GM04504 (cell line): ENCODE measurements at places on chromosomes 1 and 21.

GRCh38 chr1:40344597-40344996 is 27.5 kb upstream of the COL9A2 start:
- DNase-seq = peak; percentile 29

GRCh38 chr1:2300004-2300771 is 72.1 kb downstream of the SKI start:
- no peak for DNase-seq

- no peak for DNase-seq
Measured at GRCh38 chr1:61496501-61496900, 228.4 kb downstream of the TM2D1 start.

DNA sequence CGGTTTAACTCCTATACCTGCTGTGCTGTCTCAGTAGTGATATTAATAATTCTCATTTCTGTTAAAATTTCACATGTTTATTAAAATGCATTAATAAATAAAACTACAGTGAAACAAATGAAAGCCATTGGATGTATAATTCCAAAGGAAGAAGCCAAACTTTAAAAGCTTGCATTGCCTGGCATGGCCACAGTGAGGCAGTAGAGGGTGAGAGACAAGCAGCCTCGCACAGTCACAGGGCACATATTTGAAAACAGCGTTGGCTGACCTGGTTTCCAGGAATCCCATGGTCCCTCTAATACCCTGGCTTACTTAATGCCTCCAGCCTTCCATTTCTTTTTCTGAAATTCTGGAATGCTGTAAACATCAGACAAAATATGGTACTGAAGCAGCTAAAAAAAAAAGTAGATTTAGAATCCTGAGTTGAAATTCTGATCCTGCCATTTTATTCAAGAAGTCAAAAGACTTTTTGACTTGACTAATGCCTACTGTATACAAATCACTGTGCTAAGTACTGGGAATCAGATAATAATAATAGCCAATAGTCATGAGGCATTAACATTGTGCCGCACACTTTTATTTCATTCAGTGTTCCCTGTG is 6.7 kb upstream of the RNASEL start:
- DNase-seq = no peak

DNA sequence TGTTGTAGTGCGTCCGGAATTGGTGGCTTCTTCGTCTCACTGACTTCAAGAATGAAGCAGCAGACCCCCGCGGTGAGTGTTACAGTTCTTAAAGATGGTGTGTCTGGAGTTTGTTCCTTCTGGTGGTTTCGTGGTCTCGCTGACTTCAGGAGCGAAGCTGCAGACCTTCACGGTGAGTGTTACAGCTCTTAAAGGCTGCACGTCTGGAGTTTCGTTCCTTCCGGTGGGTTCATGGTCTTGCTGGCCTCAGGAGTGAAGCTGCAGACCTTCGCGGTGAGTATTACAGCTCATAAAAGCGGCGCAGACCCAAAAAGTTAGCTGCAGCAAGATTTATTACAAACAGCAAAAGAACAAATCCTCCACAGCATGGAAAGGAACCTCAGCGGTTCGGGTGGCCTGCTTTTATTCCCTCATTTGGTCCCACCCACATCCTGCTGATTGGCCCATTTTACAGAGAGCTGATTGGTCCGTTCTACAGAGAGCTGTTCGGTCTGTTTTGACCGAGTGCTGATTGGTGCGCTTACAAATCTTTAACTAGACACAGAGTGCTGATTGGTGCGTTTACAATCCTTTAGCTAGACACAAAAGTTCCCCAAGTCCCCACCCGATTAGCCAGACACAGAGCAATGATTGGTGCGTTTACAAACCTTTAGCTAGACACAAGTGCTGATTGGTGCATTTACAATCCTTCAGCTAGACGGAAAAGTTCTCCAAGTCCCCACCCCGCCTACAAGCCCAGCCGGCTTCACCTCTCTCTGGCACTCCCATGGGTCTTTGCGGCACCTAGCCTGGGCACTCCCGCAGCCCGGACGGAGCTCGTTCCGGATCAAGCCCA is 49.6 kb upstream of the KRTAP19-8 start:
- DNase-seq = no peak

GRCh38 chr1:41461790-41462679 is 22.4 kb downstream of the EDN2 start:
- DNase-seq = no peak

DNA sequence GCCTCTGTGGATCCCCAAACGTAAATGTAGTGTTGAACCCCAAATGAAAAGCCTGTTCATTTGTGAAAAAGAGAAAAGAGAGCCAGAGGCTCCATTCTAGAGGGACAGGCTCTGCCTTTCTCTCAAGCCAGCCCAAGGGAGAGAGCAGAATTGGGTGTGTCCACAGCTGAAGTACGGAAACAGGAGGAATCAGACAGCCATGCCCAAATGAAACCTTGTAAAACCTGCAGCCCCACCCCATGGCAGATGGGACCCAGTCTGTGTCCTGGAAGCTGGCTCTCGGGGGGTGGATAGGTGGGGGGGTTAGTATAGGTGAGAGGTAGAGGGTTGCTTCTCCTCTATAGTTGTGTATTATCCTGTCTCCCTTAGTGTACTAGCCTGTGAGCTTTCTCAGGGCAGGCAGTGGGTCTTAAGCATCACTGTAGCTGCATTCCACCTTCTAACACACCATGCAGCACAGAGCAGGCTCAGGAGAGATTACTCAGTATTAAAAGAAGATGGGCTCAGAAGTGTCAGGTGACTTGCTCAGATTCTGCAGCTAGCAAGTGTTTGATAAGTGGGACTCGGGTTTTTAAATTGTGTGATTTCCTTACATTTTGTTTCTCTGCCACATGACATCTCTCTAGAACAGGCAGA is 67.4 kb upstream of the SIPA1L2 start:
- DNase-seq = no peak

DNA sequence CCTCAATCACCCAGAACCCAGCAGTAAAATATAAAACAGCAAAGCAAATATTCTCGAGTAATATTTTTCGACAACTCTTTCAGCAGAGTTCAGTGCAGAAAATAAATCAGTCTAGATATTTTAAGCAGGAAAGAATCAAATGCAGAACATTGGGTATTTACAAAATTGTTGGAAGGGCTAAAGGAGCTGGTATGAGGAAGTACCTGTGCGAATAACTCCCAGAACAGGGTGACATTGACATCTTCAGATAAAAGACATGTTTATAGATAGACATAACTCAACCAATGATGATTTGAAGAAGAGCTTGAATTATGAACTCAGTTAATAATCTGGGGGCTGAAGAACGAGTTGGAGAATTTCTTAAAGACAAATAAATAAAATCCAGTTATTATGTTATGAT is 6.4 kb downstream of the AXDND1 start:
- DNase-seq = no peak

- DNase-seq = no peak
Measured at GRCh38 chr1:100497796-100498195, 40.1 kb upstream of the GPR88 start.

GRCh38 chr1:93471911-93472310 is 24.0 kb downstream of the FNBP1L start:
- peak; percentile 37 for DNase-seq

- DNase-seq = no peak
Measured at GRCh38 chr1:22340873-22341272, 110.8 kb upstream of the ZBTB40 start.

DNA sequence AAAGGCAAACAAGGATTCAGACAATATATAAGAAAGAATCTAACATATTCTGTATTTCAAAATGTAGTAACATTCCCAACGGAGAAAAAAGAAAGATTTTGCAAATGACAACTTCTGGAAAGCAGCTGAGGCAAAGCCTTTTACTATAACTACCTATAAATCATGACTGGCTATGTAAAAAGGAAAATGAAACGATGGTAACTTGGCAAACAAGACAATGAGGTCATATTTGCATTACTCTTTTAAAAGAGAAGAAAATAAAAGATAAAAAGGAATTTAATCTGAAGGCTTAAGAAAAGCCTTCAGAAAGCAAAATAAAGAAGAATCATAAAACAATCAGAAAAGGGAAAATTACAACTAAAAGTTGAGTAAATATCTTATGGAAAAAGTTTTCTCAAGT is 25.1 kb upstream of the ASPM start:
- no peak for DNase-seq

DNA sequence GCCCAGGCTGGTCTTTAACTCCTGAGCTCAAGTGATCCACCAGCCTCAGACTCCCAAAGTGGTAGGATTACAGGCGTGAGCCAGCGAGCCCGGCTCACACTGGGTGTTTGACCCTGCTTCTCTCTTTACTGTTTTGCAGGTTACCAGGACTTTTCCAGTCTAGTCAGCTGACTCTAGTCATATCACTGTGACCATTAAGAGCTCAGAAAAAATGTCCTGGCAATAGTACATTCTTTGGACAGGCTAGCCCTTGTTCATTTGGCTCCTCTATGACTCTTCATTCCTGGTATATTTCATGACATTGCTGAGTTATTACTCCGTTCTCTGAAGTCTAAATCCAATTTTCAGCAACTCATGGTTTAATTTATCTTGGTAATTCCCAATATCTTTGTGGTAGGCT is 8.0 kb upstream of the CA6 start:
- DNase-seq = peak; percentile 3

DNA sequence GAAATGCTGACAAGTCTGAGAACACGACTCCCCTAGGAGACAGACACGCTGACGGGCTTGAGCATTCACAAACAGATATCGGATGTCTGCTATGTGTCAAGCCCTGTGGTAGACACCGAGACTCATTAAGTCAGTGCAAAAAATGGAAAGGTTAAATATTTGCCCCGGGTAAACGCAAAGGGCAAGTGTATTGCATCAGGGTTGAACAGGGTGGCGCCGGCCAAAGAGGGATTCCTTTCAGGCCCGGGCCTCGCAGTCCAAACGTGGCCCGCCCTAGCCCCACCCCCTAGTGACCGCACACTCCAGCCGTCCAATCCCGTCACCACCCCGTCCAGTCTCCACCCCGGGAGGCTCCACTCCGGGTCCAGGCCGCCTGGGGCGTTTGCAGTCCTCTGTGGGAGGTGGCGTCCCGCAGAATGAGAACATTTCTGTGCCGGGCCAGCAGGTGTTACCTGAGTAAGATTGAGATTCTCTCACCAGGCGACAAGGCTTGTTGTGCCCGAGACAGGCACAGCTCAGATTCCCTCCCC is 16.3 kb upstream of the TMEM9 start:
- peak; percentile 81 for DNase-seq

DNA sequence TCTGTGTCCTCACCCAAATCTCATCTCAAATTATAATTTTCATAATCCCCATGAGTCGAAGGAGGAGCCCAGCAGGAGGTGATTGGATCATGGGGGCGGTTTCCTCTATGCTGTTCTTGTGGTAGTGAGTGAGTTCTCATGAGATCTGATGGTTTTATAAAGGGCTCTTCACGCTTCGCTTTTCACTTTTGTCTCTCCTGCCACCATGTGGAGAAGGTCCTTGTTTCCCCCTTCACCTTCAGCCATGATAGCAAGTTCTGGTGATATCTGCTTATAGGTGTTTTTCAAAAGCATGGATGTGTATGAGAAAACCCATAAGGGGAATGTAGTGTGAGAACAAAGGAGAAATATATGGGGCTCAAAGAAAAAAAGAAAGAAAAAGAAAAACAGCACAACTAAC is 405.9 kb upstream of the RGS18 start:
- no peak for DNase-seq

DNA sequence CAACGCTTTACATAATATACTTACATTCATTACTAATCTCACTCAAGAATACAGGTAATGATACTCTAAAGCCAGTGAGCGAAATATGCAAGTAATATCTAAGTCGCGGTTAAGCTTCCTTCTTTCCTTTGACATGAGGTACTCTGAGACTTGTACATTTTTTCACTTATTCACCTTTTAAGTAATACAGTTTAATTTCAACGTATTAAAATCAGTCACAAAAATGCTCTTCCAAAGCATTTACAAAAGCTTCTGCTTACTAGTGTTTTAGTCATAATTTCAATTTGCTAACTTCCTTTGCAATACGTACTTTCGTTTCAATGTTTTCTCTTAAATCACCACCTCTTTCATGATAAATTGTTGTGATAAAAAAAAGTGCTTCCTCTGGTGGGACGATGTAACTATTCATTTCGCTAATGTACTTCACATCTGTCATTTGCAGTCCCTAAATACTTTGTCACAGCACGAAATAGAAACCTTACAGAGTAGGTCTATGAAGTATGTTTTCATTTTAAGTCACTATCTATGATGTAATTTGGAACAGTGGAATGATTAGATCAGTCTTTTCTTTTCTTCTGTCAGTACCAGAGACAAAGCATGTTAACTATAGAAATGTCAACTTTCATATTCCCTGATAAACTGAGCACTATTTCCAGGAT is 34.0 kb upstream of the ADGRL4 start:
- DNase-seq = no peak

DNA sequence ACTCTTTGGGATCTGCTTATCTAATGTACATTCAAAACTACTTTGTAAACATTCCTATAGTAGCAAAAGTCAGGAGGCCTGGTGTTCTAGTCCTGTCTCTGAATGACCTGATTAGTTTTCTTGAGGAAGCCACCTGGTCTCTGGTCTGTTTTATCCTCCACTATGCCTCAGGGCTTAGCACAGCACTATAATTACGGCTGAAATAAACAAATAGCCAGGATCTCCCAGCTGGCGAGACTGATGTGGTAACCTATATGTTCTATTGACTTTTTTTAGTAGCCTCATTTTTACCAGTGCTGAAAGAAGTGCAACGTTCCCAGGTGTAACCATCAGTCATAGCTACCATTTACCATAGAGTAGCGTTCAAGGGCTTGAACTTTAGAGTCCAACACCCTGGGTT is 24.2 kb upstream of the RPL11 start:
- no peak for DNase-seq

GRCh38 chr1:102550729-102551384 is 554.1 kb upstream of the OLFM3 start:
- DNase-seq = no peak

DNA sequence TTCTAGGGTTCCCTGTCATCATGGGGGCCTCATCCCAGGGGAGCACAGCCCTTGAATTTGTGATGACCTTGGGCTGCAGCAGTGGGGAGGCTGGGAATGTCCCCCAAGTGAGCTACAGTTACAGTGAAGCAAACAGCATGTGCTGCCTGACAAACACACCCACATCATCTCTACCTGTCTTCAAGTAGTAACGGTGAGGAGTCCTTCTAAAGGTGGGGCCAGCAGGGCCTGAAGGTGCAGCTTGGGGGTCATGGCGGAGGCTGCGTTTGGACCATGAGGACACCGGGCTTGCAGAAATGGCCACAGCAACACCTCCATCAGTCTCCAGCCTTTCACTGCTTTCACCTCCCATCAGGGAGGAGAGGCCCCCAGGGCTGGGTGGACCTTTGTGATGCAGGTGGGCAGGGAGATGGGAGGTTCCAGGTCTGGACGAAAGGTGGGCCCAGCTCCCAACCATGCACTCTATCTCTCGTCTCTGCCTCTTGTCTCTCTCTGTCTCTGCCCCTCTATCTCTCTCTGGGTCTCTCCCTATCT is 55.7 kb downstream of the WNT9A start:
- DNase-seq = no peak

- DNase-seq = no peak
Measured at GRCh38 chr1:21293537-21294265, 3.4 kb upstream of the ECE1 start.

GRCh38 chr1:5009376-5010065 is 355.1 kb downstream of the AJAP1 start:
- DNase-seq = no peak

GRCh38 chr1:202305168-202305567 is 36.6 kb downstream of the UBE2T start:
- no peak for DNase-seq
